Immature natural killer cell (primary cell): ENCODE measurements at places on chromosomes 2 and 18.

DNA sequence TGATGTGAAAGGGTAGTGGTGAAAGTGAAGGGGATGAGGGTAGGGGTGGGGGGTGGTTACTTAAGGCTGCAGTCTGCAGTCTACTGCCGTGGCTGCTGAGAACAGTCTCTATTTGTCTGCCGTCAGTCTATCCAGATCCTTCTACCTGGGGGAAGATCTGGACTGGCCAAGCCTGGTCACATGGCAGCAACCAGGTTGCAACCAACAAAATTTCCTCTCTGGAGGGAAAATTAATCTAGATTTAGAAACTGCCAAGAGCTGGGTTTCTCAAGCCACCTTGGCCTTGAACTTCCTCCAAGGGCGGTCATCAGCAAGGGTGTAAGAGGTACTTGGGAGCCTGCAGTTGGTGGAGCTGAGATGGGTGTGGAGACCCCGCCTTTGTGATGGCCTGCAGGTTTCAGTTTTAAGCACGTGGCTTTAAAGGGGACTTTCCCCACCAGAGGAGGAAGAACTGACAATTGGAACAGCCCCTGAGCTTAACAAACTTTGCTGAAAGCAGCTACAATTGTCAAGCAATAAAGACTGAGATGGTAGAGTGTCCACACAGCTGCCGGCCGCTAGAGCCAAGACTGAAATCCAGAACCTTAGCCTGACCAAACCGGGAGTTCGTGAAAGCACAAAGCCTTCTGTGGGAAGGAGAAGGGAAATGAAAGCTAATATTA, 31.4 kb upstream of the KCMF1 start:
- peak; percentile 77 for DNase-seq

DNA sequence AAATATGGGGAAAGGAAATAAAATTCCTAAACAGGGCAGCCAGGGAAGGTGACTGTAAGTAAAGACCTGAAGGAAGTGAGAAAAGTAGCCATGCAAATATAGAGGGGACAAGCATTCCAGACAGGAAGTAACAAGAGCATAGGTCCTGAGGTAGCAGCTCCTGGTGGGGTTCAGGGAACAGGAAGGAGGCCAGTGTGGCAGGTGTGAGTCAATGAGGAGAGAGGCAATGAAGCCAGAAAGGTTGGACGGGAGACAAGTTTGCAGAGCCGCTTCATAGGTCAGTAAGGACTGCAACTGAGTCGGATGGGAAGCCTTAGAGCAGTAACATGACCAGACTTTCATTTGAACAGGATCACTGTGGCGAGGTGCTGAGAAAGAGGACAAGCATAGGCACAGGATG, 150.9 kb downstream of the METTL4 start:
- DNase-seq = no peak

GRCh38 chr2:224894356-224894755, 147.9 kb downstream of the DOCK10 start:
- DNase-seq = no peak

GRCh38 chr2:124131276-124131675, 106.2 kb downstream of the CNTNAP5 start:
- no peak for DNase-seq

DNA sequence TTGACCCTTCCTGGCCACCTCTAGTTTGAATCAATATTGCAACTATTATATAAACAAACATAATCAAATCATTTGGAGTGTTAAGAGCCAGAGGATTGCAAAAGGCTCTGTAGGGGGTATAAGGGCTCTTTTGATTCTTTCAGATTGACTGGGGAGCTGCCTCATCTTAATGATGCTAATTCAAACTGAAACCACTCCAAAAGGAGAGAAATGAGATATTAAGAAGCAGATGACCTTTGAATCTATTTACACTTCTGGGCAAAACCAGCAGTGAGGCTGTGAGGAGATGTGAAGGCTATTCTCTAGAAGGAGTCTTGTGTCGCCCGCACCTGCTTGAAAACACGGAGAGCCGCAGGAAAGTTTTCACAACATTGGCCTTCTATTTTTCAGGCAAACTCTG, 311.2 kb upstream of the CRIM1 start:
- DNase-seq = no peak

DNA sequence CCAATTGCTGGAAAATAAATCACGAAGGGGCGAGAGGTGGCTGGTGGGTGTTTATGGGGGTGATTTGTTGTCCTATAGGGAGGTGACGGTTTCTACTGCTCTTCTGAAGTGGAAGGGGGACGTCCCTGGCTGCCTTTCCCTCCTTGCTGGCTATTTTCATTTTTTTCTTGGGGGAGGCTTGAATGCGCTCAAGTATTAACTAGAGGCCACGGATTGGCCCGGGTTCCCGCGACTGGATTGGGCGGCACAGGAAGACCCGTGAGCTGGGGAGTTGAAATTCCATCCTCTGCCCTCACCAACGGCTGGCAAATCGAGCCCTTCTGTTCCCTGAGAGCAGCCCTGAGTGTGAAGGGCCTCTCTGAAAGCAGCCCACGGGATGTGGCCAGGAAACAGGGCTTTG, 176.5 kb upstream of the SPRED2 start:
- DNase-seq = no peak

DNA sequence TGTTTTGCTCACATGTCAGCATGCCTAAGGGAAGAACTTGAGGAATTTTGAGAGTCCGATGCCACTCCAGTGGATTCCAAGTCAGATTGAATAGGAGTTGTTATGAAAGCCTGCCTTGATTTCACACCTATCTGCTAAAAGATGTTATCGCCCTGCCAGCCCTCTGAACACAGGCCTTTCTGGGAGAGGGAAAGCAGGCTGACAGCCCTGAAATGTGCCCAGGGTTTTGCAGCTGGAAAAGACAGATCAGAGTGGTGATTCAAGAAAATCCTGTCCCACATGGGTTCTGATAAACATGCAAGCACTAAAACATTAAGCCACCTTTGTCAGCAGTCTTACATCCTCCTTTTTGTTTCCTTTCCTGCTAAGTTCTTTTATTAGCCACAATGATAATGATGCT, 1752.9 kb upstream of the CELF4 start:
- DNase-seq = no peak

- DNase-seq = no peak
Observed at GRCh38 chr2:164515734-164516133, 105.5 kb downstream of the GRB14 start.

DNA sequence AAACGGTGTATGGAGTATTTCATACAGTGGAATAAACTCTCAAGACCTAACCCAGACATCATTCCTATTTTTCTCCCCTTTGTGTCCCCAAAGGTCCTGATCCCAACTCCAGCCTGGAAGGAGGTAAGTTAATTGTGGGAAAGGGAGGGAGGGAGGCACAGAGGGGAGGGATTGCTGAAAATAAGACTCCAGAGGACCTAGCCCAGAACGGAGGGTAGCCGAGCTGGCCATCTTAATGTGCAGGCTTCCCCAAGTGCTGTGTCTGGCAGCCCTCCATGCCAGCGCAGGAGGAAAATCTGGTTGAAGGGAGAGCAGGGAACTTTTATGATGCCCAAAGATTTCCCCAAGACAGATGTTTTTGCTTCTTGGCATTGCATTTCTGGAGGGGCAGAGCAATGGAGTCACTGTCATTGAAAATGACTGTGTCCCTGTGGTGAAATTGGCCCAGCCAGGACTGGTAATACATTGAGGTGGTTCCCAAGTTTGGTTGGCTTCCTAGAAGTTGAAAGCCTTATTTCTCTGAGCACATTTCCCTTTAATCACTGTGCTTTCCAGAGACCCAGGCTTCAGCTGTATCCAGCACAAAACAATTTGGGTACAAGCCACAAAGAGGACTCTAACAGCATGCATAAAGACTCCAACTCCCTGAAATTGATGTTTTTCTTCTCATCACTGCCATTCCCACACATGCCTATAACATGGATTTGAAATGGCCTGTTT, 202.7 kb downstream of the AGPS start:
- no peak for DNase-seq

GRCh38 chr2:64203131-64203857, 59.1 kb upstream of the PELI1 start:
- no peak for DNase-seq

GRCh38 chr2:88808083-88808482, 116.6 kb downstream of the RPIA start:
- no peak for DNase-seq
